Stimulated activated CD4-positive, alpha-beta T cell treated with anti-CD3 and anti-CD28 coated beads, Interleukin-2, amount 100 ng/mL, for 24 hours (primary cell): ENCODE measurements at places on chromosomes 2 and 18.
A peak's percentile ranks its signal among the peaks of the same experiment; 100 is the strongest.

- no peak for DNase-seq
Observed at GRCh38 chr18:78431606-78432005, 548.0 kb upstream of the SALL3 start.

DNA sequence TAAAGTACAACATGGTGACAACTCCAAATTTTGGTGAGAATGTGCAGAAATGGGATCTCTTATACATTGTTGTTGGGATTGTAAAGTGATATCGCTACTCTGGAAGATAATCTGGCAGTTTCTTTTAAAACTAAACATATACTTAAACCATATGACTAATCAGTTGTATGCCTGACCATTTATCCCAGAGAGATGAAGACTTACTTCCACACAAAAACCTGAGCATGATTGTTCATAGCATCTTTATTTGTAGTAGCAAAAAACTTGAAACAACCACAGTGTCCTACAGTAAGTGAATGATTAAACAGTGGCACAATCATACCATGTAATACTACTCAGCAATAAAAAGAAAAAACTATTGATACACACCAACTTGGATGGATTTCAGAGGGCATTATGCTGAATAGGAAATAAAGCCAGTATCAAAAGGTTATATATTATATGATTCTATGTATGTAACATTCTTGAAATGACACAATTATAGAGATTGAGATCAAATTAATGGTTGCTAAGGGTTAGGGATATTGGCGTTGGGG, 47.3 kb downstream of the EPB41L5 start:
- no peak for DNase-seq

GRCh38 chr18:5447442-5447841, 96.4 kb downstream of the EPB41L3 start:
- no peak for DNase-seq

DNA sequence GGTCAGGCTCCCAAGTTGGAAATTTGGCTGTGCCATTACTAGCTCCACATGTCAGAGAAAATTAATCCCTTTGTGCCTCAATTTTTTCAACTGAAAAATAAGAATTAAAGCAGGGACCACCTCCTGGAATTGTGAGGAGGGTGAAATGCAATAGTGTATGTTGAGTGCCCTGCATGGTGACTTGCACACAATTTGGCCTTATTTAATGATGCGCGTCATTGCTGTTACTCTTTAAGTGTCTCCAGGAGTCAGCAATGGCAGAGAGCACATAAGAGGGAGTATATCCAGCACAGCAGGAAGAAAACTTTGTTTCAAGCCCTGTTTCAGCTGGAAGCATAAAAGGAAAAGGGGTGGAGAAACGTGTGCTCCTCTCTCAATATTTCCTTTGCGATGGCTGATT, 215.8 kb downstream of the ALK start:
- no peak for DNase-seq

DNA sequence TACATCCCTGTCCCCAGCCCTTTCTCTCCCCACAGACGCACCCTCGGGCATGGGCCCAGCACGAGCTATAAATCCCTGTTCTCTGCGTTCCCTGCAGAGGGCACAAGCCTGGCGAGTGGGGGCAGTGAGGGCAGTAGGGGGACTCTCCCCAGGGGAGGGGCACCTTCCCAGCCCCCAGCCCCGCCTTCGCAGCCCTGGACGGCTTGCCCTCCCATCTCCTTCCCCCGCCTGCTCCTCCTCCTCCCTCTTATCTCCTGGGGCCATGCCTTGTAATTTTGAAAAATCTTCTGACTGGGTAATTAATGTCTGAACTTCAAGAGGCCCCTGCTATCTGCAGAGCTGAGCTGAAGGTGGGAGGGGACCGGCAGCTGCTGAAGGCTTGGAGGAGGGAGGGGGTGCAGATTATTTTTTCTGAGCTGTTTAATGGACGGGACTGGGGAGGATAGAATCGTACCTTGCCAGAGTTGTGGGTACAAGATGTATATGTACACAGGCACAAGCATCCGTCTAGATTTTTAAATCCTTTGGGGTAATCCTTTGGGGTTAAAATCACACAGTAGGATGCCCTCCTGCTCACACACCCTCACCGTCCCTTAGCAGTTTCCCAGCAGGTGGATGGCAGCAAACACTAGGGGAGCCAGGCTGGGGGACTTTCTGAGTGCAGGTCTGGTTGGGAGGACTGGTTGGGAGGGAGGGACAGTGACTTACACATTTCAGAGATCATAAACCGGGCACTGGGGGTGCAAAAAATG, 121.9 kb downstream of the SMAD7 start:
- peak; percentile 13 for DNase-seq

DNA sequence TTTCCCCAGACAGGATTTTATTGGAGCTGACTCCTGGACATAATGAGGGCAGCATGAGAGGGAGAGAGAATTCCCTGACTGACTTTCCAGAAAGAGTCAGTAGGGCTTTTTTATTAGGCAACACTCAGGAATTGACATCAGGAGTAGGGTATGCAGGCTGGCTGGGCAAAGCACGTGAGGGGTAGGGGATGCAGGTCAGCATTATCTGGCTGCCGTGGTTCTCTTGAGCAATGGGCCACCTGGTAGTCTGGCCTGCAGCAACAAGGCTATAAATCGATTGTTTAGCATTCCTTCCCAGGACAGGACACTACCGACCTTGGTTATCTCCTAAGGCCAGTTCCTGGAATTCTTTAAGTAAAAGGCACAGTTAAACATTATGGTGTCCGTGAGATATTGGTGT, 160.8 kb upstream of the AGAP1 start:
- DNase-seq = no peak

DNA sequence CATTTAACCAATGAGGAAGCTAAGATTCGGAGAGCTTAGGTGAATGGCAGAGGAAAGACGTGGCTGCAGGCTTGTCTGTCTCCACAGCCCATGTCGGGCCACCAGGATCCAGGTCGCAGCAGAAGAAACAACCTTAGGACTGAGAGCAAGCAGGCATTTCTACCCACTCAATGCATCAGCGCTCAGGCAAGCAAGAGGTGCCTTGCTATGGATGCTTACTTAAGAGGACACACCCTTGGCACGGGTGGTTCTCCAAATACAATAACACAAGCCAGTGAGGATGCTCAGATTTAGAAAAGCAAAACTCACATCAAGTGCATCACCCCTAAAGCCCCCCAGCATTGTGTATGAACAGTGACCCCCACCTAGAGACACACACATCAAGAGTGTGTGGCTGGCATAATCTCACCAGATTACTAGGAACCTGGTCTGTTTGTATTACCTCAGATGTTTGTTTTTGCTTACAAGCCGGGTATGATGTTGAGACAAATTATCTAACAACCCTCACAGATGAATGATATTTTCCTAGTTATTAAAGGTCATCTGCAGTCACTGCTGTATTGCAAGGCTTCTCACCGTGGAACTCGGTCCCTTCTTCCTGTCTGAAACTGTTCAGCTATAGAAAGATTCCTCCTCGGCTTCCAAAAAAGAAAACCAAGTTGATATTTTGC, 34.2 kb upstream of the NPAS2 start:
- DNase-seq = no peak

DNA sequence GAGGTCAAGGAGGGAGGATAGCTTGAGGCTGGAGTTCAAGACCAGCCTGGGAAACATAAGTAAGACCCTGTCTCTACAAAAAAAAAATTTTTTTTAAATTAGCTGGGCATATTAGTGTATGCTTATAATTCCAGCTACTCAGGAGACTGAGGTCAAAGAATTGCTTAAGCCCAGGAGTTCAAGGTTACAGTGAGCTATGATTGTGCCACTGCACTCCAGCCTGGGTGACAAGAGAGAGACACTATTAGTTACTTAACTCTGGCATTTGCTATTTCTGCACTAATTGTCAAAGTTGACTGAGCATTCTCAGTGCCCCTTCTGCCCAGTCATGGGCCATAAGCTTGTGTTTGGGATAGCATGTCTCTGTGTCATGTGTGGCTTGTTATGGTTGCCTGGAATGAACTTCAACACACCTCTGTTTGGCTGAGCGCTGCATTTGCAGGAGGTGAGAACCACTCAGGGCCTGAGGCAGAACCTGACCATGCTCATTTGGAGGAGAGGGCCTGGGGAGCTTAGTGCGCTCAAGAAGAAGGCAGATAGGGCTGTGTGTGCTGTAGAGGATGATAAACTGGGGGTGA, 77.7 kb downstream of the SH3RF3 start:
- DNase-seq = no peak

- DNase-seq = no peak
Observed at GRCh38 chr18:38545071-38545470, 979.5 kb upstream of the CELF4 start.

GRCh38 chr2:25029183-25029554, 12.7 kb upstream of the EFR3B start:
- no peak for DNase-seq

GRCh38 chr2:40020997-40021396, 241.9 kb upstream of the THUMPD2 start:
- DNase-seq = no peak

DNA sequence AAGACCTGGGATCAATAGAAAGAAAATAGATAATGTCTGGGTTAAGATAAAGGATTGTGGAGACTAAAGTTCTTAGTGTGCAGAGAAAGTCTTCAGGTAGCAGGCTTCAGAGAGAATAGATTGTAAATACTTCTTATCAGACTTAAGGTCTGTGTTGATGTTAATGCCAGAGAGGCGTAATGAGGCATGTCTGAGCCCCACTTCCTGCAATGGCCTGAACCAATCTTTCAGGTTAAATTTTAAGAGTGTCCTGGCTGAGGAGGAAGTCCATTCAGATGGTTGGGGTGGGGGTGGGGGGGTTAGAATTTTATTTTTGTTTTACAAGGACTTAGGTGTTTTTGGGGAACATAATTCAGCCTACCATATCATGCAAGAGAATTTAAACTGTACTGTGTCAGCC, 129.5 kb downstream of the EVA1A start:
- DNase-seq = no peak

DNA sequence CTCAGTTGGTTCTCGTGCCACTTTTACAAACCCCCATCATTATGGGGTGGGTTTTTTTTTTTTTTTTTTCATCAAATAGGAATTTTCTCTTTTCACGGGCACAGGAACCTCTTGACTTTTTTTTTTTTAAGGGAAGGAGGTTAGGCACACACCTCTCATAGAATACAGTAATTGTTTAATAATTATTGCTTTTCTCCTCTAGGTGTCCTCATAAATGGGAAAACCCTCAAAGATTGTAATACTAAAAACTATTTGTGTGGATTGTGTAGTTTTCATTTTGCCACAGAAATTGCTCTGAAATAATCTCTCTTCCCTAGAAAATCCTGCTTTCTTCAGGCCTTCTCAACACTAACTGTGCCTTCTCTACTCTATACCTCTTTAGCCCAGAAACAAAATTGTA, 147.3 kb downstream of the GREB1L start:
- DNase-seq = no peak

DNA sequence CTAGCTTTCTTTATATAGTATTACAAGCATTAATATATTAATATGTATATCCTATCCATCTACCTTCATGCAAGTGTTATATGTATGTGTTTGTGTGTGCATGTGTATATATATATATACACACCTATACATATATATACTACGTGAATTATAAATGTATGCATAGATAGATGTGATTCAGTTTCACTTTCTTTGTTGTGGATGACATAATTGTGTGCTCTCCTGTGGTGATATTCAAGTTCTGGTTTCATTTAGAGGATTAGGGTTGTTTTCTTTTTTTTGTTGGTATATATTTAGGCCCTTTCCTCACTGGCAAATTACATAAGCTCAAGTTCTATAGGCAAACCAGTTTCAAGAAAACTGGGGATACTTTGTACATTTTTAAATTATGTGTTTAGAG, 225.7 kb upstream of the FANCL start:
- no peak for DNase-seq

DNA sequence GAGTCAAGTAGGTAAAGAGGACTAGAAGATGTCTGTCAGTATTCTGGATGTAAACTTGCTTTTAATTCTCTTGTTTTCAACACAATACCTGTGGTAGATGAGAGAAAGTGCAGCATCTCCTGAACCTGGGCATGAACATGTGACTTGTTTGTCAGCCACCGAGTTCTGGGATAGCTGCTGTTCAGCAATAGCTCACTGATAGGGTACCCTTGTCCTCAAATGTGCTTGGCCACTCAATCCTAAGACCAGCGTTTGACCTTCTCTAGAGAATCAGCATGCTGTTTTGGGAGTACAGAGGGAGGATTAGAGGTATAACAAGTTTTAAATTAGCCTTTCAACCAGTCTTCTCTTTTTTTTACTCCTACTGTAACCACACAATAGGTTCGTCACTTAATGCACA, 23.2 kb downstream of the RPIA start:
- DNase-seq = no peak

GRCh38 chr2:118686346-118686745, 161.1 kb downstream of the EN1 start:
- no peak for DNase-seq

DNA sequence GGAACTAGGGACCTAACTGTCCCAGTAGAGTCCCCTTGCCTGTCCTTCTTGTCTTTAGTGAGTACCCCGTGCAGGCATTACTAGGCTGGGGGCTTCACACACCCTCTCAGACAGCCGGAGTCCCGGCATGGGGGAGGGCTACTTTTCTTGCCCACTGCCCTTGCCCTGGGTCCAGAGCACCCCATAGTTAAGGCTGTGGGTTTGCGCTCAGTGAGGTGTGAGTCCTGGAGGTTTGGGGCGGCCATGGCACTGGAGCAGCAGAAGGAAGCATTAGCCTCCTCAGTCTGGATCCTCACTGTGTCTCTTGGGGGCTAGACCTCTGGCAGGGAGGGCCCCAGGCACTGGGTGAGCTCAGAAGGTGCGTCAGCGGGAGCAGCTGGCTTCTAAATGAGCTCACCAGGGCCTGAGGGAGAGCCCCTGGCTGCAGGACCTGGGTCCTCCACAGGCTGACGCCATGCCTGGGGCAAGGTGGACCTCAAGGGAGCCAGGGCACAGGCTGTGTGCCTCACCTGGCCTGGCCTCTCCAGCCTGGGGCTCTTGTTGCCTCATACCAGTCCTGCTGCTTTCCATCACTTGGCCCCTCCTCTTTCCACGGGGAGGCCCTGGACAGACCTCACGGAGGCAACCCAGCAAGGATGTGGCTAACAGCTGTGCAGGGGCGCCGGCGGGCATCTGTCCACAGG, 27.4 kb downstream of the HS6ST1 start:
- DNase-seq = no peak

- peak; percentile 35 for DNase-seq
Observed at GRCh38 chr2:157413326-157414035, 30.4 kb downstream of the CYTIP start.

DNA sequence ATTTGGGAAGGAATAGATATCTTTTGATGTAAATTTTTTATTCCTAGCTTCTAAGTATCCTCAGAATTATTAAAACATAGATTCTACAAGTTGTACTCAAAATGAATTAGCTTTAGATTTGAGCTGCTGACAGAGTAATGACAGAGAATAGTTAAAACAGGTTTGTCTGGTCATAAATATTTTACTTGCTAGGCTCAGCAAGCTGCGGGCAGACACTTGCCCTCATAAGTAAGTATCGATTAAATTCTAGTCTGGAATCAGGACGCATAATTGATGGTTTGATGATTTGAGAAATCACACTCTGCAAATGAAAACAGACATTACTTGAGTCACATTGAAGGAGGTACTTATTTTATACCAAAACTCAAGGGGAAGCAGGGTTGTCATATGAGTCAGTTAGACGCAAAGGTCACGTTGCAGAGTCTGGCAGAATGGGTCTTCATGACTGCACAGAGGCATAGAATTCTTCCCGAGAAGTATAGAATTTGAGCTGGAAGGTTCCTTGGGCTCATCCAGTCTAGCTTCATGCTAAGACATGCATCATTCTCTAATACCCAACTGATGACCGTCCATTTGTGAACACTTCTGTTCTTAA, 27.5 kb downstream of the ARL4C start:
- DNase-seq = no peak

- no peak for DNase-seq
Observed at GRCh38 chr18:74626049-74626874, 28.6 kb downstream of the ZNF407 start.
